Fibroblast of mammary gland (primary cell): ENCODE measurements at places on chromosomes 5 and 9.

- DNase-seq: no peak
Measured at GRCh38 chr5:122327110-122327509, 15.1 kb downstream of the SNCAIP start.

DNA sequence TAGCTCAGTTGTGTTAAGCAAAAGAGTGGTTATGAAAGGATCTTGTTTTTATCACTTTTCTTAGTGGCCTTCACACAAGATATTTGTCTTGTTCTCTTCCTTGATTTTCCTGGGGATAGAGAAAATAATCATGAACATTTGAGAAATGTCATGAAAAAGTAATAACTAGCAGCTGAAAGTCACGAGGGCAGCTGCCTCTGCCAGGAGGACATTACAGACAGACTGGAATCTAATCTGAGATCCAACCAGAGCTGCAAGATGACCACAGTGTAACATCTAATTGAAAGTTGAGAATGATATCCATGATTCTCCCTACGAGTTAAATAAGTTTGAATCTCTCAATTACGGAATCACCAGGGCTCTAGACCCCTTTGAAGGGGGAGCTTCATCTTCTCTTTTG is 274.9 kb downstream of the ARHGAP26 start:
- no peak for DNase-seq

GRCh38 chr9:125393426-125393825 is 131.8 kb downstream of the GAPVD1 start:
- DNase-seq: peak; percentile 46

GRCh38 chr5:39176759-39177630 is 42.4 kb downstream of the FYB1 start:
- no peak for DNase-seq

GRCh38 chr5:16690243-16690852 is 73.6 kb upstream of the RETREG1 start:
- peak; percentile 54 for DNase-seq

- DNase-seq: no peak
Measured at GRCh38 chr5:161925960-161926359, 78.0 kb downstream of the GABRA1 start.

GRCh38 chr5:140549237-140550144 is 2.0 kb downstream of the EIF4EBP3 start:
- peak; percentile 48 for DNase-seq

- no peak for DNase-seq
Measured at GRCh38 chr5:108814551-108814950, 66.9 kb downstream of the FER start.

DNA sequence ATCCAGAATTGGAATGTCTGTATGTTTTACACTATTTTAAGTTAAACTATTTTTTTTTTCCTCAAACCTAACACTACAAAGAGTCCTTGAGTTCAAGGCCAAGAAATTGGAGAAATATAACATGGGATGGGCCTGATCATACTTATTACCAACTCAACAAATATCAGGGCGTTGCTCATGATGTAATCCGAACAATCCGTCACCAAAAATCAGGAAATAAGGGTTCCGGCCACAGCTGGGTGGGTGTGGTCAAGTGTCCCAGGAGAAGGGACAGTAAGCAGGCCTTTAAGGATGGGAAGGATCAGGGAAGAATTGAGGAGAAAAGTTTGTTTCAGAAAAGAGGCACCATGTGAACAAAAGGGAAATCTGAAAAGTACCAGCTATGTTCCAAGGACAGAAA is 29.8 kb downstream of the MED27 start:
- DNase-seq: no peak

DNA sequence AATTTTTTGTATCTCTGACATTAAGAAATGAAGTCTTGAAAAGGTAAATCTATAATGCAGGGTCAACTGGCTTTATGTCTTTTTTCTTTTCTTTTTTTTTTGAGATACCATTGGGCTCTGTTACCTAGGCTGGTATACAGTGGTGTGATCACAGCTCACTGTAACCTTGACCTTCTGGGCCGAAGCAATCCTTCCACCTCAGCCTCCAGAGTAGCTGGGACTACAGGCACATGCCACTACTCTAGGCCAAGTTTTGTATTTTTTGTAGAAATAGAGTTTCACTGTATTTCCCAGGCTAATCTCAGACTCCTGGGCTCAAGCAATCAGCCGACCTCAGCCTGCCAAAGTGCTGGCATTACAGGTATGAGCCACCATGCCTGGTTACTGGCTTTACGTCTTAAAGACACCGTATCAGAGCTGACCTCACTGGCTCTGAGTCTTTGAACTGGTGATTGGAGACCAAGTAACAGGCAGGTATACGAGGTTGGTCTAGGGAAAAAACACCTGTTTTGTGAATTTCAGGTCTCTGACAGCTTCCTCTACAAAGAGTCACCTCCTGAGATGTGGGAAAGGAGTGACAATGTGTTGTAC is 70.4 kb upstream of the GPBP1 start:
- DNase-seq: no peak

- DNase-seq: no peak
Measured at GRCh38 chr9:88488166-88488565, 46.8 kb upstream of the NXNL2 start.

DNA sequence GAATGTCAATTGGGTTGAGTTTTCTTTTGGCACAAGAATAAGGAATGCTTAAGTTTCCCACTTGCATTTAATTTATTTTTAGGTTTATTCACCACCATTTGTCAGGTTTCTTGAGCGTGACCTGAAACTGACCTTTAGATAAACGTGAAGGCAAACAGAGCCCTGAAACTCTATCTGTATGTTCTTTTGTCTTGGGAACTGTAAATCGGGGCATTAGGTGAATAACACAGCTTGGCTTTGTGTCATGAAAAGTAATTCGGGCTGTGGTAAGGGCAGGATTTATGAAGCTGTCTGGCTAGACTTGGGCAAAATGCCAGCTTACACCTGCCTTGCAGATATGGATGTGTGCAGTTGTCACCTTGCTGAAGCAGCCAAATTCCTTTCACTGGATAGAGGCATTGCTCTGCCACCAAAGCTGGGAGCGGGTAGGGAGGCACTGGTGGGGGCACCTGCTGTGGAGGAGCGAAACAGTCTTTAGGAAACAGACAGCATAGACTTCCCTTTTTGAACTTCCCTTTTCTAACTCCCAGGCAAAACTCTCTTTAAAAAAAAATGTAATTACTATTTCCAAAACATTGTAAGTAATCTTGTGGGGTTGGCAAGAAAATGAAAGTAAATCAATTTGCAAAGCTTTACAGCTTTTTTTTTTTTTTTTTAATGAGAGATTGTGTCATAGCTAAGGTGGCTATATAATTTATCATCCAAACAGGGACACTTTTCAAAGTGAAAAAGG is 545.2 kb downstream of the CSNK1G3 start:
- DNase-seq: no peak

GRCh38 chr9:121569266-121569648 is 69.6 kb upstream of the GGTA1 start:
- no peak for DNase-seq

- no peak for DNase-seq
Measured at GRCh38 chr9:99366621-99367020, 144.5 kb downstream of the SEC61B start.

DNA sequence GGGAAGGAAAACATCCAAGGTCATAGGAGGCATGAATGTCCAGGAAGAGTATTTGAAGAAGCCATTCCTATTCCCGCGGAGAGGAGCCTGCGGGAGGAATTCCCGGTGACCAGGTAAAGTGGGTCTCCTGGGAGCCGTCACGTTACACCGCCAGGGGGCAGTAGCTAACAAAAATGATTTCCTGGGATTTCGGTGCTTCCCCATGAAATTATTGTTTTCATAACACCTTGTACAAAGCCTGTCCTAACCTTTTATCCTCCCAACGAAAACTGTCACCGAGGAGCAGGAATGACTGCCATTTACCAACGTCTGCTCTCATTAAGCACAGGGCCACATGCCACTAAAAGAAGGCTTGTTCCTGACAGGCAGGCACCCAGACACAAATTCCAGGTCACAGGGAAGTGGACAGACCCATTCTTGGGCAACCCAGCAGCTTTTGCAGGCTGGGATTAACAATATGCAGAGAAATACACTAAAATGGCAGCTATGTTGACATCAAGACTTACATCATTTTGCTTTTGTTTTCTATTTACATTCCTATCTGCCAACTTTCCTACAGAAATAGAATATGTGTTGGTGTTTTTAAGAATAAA is 41.2 kb upstream of the CTSL start:
- peak; percentile 54 for DNase-seq

- DNase-seq: no peak
Measured at GRCh38 chr9:18501949-18502348, 28.0 kb downstream of the ADAMTSL1 start.

- no peak for DNase-seq
Measured at GRCh38 chr5:163565931-163566608, 60.7 kb downstream of the MAT2B start.

- DNase-seq: no peak
Measured at GRCh38 chr9:22005021-22005701, 3.9 kb downstream of the CDKN2B start.

- DNase-seq: no peak
Measured at GRCh38 chr5:148750614-148751013, 75.8 kb upstream of the ADRB2 start.

DNA sequence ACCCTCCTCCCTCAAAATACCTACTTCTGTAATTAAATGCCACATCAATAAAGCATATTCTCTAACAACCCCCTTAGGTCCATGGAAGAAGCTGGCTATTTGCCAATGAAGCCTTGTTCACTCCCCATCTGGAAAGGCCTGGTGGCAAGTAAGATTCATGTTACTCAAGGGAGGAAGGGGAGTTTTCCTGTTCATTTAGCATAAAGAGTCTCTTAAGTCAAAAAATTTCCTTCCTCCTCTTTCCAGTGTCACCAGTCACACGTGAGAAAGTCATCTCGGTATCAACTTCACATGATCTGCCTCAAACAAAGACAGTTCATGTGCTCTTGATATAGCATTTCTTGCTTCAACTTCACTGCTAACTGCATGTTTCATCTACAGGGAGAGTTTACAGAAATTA is 32.7 kb upstream of the RIC1 start:
- DNase-seq: no peak

DNA sequence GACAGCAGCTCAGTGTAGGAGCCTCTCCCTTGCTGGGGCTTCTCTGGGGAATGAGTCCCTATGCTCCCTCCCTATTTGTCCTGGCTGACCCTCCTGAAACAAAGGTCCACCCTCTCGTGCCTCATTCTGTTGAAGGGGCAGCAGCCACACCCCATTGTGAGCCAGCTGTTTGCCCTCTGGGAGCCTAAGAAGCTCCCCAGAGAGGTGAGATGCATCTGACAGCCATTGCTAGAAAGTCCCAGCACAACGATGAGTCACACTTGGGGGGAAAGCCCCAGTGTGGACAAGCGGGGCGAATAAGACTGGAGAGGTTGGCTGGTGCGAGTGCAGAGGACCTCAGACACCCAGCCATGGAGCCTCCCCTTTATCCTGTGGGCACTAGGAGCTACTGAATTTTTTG is 101.4 kb downstream of the PPARGC1B start:
- DNase-seq: peak; percentile 48

- no peak for DNase-seq
Measured at GRCh38 chr5:66669086-66669861, 73.1 kb downstream of the MAST4 start.
